Adipocyte (in vitro differentiated cells): ENCODE measurements at places on chromosomes 4 and X.

- no peak for DNase-seq
Measured at GRCh38 chr4:28360681-28361080, 1500.0 kb downstream of the STIM2 start.

DNA sequence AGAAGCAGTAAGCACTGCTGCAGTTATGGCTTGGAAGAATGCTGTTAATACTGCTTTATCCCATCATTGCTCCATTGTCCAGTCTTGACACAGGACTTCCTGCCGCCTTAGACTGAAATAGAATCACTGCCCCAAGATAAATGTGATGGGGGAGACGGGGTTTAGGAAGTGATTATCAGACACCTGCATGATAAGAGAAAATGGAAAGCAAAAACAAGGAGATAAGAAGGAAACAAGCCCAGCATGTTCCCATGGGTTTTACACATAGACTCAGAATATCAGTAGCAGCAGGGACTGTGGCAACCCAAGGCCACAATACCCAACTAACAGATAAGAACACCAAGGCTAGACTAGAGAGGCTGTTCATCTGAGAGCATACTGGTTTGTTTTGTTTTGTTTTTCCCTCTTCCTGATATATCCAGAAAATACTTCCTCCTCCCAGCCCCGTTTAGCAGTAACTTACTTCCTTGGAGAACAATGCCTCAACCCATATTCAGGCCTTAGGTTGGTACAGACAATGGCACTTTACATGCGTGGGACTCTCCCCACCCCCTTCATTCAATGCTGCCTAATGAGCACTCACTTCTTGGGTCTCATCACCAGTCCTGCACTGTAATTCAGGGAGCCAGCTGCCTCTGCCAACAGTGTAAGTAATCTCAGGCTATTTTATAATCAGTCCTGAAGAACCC lies 232.6 kb downstream of the CBR4 start:
- no peak for DNase-seq

DNA sequence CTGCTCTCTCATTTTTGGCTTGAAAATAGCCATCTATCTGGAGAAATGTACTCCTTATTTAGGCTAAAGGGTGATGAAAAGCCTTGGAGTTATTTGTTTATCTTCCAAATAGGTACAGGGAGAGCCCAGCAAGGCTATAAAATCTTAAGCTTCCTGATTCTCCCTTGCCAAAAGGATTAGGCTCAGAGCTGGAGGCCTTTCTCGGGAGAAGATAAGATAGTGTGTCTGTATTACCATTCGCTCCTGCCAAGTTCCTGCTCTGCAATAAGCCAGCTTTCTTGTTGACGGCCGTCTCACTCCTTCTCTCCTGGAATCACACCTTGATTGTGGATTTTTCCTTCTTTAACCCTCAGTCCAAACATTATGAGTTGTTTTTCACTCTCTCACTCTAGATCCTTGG lies 171.8 kb upstream of the TTC29 start:
- no peak for DNase-seq

DNA sequence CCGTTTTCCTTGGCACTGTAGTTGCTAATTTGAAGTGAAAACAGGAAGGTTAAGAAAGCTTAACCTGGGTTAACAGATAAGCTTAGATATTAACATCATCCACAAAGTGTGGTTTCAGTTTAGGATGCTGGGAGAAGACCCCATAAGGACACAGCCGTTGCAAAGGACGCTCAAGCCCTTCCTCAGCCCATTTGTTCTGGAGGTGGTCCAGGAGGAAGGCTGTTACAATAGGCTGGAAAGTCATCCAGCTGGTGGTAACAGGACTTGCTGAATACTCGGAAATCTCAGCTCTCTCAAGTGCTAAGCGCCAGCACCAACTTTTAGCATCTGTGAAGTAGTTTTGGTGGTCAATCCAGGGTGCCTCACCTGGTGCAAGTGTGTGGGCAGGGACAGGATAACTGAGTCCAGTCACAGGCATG lies 14.2 kb downstream of the CHST7 start:
- DNase-seq: peak; percentile 31

DNA sequence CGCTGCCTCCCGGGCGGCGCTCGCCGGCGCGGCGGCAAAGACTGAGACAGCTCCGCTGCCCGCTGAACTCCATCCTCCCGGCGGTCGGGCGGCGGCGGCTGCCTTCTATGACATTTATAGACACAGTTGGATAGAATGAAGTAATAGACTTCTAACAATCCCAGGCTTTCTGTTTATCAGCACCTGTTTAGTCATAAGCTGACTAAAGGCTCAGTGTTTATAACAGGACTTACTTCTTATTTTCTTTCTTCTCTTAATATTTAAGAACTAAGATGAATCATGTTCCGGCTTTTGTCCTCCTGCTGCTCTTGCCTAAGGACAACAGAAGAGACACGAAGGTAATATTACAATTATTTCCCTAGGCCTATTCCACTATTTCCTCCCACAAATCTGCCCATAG lies 3.9 kb downstream of the ARL13A start:
- peak; percentile 10 for DNase-seq

GRCh38 chrX:109487640-109488039 lies 5.8 kb upstream of the GUCY2F start:
- no peak for DNase-seq

DNA sequence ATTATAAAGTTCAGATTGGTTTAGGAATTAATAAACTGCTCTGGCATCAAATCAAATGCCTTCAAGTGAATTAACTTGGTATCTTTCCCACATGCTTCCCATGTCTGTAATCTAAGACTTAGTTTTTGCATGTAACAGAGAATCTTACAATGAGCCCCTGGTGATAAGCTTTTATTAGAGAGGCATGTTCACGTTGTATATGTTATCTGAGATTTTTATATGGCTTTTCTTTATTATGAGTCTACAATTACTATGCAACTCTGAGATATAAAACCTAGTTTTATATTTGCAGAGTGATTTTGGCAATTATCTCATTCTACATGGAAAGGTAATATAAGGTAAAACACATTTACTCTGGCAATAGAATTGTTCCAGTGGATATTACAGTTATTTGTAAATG lies 1578.4 kb upstream of the IGFBP7 start:
- DNase-seq: no peak

DNA sequence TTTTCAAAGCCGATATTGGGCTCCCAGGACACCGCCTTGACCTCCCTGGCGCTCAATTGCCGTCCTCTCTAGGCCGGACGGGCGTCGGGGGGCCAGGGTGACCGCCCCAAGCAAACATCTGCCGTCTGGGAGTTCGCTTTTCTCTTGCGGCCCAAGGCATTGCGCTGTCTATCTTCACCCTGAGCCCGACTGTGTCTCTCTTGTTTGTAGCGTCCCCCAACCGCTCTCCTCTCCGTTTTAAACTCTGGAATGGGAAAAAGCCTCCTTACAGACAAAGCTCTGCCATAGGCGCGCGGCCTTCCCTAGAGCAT lies 551 bp upstream of the ARX start:
- no peak for DNase-seq

GRCh38 chrX:153714256-153714655 lies 9.9 kb downstream of the BCAP31 start:
- no peak for DNase-seq

- DNase-seq: no peak
Measured at GRCh38 chr4:187491959-187492358, 503.6 kb upstream of the ZFP42 start.

DNA sequence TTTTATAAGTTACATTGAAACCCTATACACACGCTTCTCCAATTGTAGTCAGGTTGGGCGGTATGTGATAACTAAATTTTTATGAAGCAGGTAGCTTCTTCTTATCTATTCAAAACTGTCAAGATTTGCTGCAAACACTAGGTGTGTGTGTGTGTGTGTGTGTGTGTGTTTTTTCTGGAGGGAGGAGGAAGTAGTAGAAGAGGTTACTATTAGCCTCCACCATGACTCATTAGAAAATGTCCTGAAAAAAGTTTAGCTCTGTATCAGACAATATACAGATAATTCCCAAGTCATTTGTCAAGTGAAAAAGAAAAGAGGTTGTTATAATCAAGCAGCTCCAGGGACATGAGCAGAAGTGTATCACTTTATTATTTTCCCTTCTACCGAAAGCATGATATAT lies 33.9 kb downstream of the PCDH7 start:
- peak; percentile 22 for DNase-seq

GRCh38 chrX:19990151-19990555 lies 708 bp downstream of the BCLAF3 start:
- peak; percentile 27 for DNase-seq

DNA sequence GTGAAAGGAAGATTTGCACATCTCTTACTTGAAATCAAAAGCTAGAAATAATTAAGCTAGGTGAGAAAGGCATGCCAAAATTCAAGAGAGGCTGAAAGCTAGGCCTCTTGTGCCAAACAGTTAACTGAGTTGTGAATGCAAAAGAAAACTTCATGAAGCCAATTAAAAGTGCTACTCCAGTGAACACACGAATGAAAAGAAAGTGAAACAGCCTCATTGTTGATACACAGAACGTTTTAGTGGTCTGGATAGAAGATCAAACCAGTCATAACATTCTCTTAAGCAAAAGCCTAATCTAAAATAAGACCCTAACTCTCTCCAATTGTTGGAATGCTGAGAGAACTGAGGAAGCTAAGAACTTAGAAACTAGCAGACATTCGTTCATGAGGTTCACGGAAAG lies 122.3 kb downstream of the UNC5C start:
- no peak for DNase-seq

GRCh38 chr4:108072300-108072699 lies 82.6 kb downstream of the HADH start:
- DNase-seq: no peak

- DNase-seq: peak; percentile 78
Measured at GRCh38 chr4:143773998-143774895, 73.8 kb upstream of the FREM3 start.
